ENCODE measurements at places on chromosomes 2 and 18.

DNA sequence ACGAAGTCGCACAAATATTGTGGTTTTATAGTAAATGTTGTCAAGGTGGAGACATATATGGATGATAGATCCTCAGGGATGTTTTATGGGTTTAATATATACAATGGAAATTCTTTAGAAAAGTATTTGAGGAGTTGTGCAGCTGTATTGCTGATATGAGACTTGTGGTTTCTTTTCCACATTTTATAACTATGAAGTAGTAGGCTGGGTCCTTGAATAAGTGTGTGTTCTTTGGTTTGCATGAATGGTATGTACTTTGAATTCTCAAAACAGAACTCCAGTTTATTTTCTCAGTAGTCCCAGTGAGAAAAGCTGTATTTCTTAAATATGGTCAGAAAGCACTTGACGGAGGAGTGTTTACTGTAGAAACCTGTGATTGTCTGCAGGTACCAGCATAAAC, 42.4 kb downstream of the PLCL1 start:
- DNase-seq, result peak; percentile 62

DNA sequence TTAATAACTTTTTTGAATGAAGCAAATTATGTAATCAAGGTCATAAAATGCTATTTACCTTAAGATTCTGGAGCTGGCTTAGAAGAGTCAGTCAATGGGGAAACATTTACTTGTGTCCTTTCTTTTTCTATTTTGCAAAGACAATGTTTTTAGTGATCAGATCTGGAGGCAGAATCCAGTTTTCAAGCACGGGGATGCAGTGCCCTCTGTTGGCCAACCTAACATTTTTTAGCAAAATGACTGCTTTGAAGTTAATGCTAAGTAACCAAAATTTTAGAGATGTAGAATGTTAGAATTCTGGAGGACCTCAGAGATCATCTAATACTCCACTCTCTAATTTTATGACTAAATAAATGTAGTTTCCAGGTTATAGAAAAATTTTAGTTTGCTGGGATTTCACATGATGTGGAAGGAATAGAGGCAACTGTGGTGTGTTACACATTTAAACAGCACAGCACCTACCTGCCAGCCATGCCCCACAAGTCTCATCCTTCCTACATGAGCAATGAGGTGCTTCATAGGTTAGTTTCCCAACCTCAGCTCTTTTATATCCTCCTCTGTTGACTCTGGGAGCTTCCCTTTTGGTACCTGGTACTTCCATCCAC, 23.6 kb upstream of the SLC9A4 start:
- DNase-seq, result peak; percentile 57

GRCh38 chr18:39913672-39914366, 2041.2 kb upstream of the PIK3C3 start:
- no peak for DNase-seq

DNA sequence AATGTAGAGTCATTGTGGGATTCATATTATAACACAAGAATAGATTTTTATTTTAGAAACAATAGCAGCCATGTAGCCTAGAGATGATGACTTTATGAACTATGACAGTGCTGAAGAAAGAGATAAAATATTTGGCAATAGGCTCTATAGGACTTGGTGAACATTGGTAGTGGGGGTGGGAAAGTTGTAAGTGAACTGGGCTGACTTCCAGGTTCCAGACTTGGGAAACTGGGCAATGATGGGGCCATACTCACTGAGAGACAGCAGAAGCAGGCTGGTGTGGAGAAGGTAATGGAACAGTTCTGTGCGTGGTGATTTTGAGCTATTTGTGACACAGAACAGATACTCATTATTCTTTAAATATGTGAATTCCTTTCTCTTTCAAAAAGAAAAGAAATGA, 470.3 kb upstream of the HNRNPA3 start:
- DNase-seq, result no peak

- no peak for DNase-seq
Measured at GRCh38 chr2:205679410-205680009, 2.8 kb upstream of the NRP2 start.

DNA sequence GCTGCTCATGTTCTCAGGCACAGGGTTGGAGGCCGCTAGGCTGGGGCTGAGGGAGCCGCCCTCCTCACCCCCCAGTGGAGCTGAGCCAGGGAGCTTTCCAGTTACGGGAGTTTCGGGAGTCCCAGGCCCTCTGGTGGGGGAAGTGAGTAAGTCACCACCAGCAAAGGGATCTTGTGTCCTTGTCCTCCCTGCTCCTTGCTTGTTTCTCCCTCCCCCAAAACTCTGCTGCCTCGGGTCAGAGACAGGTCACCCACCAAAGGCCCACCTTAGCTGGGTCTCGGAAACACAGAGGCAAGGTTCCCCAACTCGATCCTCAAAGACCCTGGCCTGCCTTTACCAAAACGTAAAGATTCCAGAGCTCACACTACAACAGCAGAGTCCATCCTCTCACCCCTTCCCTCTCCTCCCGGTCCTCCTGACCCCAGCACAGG, 60.5 kb upstream of the POMC start:
- peak; percentile 70 for DNase-seq

GRCh38 chr2:38146907-38147307, 71.0 kb upstream of the CYP1B1 start:
- peak; percentile 99 for DNase-seq

GRCh38 chr2:36459725-36460137, 104.2 kb downstream of the CRIM1 start:
- peak; percentile 75 for DNase-seq

DNA sequence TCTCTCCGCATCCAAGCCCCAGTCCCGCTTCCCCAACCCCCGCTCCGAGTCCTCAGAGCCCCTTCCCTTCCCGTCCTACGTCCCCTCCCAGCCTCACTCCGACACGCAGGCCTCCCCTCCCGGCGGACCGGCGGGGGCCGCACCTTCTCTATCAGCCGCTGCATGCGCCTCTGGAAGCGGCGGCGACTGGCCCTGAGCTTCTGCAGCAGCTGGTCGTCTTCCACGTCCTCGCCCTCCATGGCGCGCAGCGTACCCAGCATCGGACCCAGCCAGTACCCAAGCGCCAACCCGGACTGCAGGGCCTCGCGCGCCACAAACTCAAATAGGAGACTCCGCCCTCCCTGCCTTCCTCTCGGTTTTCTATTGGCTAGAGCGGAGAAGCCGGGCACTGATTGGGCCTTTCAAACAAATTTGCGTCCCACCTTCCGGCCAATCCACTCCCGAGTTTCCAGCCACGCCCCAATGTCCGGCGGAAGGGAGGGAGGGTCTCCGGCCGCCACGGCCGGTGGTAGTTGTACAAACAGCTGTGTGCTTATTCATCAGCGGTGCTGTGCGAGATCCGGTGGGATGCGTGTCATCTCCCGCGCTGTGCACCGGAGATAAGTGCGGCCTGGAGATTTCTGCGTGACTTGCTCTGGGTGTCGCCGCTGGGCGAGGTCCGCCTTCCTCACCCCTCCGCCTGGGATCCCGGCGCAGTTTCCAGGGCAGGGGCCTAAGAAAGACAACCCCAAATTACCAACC, at the start of gene HJURP:
Gene HJURP, minus strand, starts transcription at position 295 of the 741 bp plus-strand sequence. Its CDS starts 35 bp downstream, at position 260.
- DNase-seq, result peak; percentile 96

DNA sequence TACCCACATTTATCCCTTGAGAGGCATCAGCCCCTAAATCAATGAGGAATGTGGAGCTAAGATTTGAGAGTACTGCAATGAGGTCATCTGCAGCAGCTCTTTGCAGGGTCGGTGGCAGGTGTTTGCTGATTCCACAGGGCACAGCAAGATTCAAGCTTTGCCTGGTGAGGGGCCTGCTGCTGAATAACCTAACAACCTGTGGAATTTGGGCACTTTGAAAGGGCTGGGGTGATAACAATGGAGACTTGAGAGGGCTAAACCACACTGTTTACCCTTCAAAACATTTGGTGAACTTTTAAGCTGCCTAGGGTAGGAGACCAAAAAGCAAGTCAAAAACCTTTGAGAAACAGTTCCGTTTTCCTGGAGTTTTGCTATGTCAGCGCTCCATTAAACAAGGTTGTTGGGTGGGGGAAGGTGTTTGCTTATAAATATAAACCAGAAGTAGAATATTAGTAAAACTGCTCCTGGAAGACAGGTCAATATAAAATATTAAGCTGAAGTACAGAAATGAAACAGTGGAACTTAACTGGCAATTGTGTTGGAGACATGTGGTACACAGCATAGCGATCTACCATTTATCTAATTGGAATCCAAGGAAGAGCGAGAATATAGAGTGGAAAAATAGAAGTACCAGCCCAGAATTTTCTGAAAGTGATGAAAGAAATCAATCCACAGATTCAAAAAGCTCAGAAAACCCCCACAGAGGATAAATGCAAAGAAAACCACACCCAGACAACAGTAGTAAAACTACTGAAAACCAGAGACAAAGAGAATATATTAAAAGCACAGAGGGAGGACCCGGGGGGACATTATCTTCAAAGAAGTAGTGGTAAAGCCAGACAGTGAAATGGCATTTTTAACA, 15.7 kb downstream of the COPS8 start:
- no peak for DNase-seq

GRCh38 chr18:58496937-58497336, 132.0 kb downstream of the ALPK2 start:
- DNase-seq, result no peak

DNA sequence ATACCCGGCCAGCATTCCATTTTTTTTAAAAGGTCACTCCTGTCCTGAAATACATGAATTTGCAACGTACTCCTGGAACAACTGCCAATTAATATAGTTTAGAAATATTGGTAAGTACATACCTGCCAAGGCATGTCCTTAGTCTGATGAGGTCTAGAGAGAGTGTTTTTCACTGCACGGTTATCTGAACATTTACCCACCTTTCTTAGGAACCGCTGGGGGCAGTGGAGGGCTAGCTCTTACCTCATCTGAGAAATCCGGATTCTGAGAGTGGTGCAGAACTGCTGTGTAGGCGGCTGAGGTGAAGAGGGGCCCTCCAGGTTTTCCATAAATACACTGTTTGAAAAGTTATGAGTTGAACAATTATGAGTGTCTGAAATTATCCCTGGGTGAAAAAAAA, 133.1 kb upstream of the CCDC195 start:
- no peak for DNase-seq

- DNase-seq, result peak; percentile 61
Measured at GRCh38 chr2:100978582-100979191, 23.4 kb upstream of the RPL31 start.

- no peak for DNase-seq
Measured at GRCh38 chr2:31704561-31705212, 123.9 kb upstream of the SRD5A2 start.

Data from astrocyte of the spinal cord (primary cell).